Right lung (tissue), 10 donors: ENCODE measurements at places on chromosomes 7 and 10. TPM values are rescaled to one million over a fixed set of nuclear protein-coding genes. Genes with fewer than 3 reads are reported as not detected.

ANKRD2 gene
- polyA plus RNA-seq: 0.28 TPM

ANKRD61 gene
- 3.1 TPM for polyA plus RNA-seq

SUGCT gene
- polyA plus RNA-seq: 2.9 TPM

ZNF398 gene
- 13.4 TPM for polyA plus RNA-seq

HBP1 gene
- polyA plus RNA-seq: 94.8 TPM

GRCh38 chr10:110527731-110528171, 30.0 kb downstream of the DUSP5 start:
- DNase-seq: no peak

- no peak for DNase-seq
Measured at GRCh38 chr10:129514568-129515451, 47.8 kb downstream of the MGMT start.

DNA sequence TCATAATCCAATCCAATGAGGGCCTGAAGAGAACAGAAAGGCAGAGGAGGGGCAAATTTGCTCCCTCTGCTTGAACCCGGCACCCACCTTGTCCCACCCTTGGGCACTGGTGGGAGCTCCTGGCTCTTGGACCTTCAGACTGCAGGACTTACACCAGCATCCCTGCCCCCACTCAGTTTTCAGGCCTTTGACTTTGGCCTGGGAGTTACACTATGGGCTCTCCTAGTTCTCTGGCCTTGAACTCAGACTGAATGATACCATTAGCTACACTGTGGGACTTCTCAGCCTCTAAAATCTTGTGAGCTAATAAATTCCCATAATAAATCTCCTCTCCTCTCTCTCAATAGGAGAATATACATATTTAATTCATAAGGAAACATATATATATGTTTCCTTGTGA, 114.4 kb downstream of the AHR start:
- DNase-seq: no peak

DNA sequence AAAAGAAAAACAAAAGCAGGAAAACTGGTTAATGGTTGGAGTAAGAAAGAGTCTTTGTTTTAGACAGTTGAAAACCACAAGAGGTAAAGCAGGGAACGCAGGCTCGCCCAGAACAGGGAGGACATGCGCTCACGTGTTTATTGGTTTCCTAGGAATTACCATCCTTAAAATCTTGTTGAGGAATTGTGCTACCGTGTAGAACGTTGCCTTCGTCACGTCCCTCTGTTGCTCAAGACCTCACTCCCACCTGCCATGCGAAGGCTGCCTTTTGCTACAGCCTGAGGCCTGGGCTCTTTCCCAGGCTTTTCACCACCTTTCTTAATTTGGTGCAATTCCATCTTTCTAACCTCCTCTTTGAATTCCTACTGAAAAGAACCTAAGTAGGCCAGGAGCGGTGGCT, 61.6 kb upstream of the CAMK1D start:
- no peak for DNase-seq

DNA sequence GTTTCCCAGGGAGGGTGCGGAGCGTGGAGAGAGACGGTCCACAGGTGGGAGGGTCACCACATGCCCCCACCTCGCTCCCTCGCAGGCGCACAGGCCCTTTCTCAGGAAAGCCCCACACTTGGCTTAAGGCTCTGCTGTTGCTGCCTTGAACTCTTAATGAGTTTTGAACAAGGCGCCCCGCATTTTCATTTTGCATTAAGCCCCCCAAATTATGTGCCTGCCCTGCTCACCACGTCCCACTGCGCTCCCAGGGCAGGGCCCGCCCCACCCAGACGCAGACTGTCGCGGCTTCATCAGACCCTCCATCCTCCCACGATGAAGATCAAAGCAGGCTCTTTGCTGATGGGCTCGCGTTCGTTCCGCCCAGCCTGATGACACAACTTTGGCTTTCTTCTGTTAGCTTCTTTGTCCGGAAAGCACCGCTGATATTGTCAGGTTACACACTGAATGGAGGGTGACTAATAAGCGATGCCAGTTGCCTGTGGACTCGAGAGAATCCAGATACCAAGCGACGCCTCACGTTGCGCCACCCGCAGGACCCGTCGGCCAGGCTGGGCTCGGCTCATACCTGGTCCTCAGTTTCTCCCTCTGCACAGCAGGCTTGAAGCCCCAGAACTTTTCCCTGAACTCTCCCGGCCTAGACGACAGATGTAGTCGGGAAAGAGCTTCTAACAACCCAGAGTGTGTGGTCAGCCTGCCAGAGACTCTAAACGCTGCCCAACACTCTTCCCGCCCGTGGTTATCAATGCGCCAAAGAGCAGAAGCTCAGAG, 9.5 kb downstream of the CALML3 start:
- DNase-seq: no peak

DNA sequence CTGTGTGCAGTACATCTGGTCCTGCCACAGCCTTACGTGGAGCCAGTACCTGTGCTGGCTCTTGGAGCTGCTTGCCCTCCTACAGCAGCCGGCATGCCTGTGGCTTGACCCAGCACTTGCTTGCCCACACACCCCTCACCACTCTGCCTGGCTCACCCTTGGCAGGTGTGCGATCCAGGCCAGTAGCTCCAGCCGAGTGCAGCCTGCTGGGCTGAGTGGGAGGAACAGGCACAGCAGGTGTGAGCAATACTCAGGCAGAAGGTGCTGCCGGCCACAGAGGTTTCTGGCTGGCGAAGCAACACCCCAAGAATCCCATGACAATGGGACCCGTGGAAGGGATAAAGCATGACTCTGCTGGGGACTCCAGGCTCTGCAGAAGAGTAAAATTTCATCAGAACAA, 173.5 kb upstream of the ADCY1 start:
- no peak for DNase-seq

GRCh38 chr10:14781763-14782162, 7.1 kb upstream of the FAM107B start:
- no peak for DNase-seq

DNA sequence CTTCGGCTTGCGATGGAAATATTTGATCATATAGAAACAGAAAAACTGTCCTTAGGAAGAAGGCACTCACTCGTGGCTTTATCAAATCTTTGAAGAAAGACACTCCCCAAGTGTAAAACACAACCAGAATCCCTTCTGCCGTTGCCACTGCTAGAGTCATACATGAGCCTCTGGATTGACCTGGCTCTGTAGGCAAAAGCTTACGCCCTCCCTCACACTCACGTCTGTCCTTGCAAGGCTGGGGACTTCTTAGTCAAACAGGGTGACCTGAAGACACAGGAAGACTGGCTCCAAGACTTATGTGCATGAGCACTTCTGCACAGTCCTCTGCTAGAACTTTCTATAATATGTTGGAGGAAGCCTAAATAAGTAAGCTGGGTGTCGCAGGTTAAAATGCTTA, 135.4 kb upstream of the MDFIC start:
- DNase-seq: no peak

- DNase-seq: no peak
Measured at GRCh38 chr10:128047351-128047750, 78.9 kb downstream of the MKI67 start.

DNA sequence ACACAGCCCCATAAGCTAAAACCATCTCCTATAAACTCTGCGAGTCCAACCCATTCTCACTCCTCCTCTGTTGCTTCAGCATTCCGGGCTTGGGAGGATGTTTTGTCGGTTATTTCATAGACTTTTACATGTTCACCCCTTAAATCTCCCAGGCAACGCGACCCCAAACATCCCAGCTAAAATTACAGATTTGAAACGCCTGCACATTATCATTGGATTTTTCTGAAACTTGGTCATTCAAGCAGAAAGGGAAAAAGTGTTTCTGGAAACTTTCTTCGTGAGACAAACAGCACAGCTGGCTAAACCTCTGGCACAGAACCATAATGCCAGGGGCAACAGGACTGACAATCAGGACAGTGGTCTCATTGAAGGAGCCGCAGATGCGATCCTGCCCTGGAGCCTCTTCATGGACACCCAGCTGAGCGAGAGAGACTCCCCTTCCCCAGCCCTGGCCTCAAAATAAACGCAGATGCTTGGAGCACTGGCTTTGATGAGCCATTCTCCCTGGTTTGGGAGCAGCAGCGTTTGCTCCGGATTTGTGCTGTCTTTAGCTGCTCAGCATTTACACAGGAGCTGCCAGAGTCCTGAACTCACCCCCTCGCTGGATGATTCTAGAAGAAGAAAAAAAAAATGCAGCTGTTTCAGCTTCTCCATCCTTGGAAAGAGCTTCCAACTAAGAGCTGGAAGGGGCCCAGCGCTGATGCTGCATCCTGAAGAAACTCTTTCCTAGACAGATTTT, 30.1 kb downstream of the AFAP1L2 start:
- peak; percentile 90 for DNase-seq

DNA sequence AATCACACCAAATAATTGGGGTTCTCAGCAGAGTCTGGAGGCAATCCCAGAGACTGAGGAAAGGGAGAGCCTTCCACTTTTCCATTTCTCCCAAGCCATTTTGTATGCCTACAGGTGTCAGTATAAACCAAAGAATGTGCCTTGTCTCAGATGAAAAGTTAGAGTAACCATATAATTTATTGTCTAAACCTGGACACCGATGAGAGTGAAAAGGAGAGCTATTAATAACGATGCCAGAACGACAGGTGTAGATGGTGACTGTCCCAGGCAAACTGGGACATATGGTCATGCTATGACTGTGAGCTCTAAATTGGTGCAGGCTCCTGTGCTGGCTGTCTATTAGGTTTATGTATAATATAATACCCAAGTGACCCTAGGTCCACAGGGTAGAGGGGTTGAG, 219.6 kb downstream of the ARHGAP12 start:
- DNase-seq: no peak

DNA sequence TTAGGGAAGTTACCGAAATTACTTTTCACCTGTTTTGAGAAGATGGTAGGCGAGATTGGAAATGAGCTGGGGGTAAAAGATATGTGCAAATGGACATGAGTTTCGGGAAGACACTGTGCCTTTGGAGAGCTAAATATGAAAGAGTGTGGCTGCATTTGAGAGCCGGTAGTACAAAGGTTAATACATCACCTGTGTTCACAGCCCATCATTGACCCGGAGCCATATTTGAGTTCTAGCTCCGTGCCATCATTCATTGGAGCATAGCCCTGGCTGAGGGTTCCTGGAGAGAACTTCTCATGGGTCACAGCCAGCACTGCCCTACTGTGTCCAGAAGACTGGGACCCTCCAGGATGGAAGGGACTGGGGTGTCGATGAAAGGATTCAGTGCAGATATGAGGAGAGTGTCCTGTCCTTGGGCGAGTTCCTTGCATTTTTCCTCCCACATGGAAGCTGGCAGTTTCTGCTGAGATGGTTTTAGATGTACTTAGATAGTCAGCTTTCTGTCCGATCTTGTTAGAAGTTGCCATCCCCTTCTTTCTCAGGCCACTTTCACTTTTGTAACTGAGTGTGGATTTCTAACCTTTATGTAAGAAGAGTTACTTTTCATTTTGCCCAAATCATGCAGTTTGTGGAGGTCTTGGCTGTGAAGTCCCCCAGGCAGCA, 138.8 kb downstream of the JCAD start:
- no peak for DNase-seq

GRCh38 chr10:113047963-113048781, 98.1 kb downstream of the TCF7L2 start:
- no peak for DNase-seq

DNA sequence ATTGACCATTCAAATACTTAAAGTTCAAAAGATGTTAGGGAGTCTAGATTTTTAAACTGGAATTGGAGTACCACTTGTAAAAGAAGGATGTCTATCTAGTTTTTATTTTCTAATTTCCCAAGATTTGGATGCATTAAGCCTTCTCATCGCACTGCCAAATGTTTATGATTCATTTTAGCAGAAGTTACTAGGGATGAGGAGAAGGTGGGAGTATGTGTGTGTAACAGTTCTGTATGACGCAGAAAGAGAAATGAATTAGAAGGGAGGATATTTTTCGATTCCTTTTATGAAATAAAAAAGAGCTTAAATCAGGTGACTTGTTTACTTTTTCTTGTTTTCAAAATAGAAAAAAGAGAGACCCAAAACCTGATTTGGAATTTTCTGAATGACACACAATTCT, 6.8 kb upstream of the SLK start:
- DNase-seq: no peak

DNA sequence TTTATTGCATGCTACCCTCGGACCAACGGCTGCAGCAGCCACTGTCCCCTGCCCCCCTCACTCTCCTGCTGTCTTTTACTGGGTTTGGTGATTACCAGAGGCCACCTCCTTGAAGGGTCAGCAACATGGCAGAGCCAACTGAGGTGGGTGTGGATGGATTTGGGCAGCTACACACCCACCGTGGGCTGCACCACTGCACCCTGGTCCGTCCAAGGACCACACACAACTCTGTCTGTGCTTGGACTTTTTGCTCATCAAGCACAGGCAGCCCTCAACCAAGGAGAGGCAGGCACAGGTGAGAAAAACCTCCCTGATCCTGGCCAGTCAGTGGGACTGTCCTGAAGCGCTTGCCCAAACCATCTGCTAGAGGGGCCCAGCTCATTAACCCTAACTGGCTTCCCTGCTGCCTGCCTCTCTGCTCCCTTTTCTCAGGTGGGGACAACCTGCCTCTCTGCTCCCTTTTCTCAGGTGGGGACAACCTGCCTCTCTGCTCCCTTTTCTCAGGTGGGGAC, 239.5 kb upstream of the PITRM1 start:
- DNase-seq: no peak

DNA sequence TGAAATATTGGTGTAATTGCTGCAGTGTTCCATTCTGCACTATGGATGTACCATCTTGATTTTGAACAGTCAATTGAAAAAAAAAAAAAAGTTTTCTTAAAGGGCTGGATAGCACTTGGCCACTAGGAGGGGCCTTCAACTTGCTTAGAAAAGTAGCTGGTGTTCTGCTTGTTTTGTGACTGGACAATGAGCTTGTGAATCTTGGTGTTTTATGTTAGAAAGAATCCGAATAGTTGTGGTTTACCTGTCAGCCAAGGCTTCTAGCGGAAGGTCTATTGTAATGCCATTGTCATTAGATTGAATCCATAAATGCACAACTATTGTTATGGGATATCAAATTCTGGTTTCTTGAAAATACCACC, 77.1 kb downstream of the BMPER start:
- no peak for DNase-seq

DNA sequence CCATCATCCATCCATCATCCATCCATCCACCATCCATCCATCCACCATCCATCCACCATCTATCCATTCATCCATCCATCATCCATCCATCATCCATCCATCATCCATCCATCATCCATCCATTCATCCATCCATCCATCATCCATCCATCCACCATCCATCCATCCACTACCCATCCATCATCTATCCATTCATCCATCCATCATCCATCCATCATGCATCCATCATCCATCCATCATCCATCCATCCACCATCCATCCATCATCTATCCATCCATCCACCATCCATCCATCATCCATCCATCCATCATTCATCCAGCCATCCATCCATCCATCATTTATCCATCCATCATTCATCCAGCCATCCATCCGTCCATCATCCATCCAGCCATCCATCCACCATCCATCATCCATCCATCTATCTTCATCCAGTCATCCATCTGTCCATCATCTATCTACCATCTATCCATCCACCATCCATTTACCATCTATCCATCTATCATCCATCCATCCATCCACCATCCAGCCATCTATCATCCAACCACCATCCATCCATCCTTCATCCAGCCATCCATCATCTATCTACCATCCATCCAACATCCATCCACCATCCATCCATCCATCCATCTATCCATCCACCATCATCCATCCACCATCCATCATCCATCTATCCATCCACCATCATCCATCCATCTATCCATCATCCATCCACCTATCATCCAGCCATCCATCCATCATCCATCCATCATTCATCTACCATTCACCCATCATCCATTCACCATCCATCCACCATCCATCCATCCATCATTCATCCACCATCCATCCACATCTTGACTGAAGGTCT, 153.8 kb downstream of the SH3PXD2A start:
- DNase-seq: no peak
